ENCODE measurements at places on chromosomes 2 and 18.

DNA sequence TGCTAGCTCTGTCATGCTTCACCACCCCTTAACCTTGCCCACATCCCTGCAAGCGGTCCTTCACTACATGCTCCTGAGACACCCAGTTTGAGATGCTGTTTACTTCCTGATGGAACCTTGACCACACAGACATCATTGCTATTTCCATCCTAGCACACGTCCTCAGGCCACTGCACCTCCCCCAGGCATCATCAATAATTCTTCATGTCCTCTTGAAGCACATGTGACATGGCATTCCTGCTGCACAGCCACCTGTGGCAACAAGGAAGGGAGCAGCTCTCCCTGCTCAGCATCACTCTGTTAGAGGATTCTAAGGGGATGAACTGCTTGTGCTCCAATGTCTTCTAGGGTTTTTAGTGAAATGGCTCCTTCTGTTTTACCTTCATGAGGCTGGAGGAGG lies 26.1 kb upstream of the ST3GAL5 start:
- DNase-seq = no peak

GRCh38 chr18:23267447-23267776 lies 132.1 kb downstream of the CABLES1 start:
- no peak for DNase-seq

DNA sequence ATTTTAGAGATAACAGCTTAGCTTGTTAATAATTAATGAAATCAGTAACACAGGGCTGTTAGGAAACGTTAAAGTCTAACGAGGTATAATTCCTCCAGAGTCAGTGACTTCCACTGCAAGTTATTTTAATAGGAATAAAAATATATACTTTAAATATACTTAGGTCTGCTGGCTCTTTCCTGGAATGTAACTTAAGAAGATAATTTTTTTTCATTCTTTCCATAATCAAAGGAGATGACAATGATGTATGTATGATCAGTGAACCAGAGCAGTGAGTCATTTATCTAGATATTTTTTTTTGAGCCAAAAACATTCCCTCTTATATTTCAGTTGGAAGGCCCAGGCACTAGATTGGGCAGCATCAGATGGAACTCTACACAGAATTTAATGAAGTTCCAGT lies 104.2 kb upstream of the LYPD1 start:
- DNase-seq = no peak

DNA sequence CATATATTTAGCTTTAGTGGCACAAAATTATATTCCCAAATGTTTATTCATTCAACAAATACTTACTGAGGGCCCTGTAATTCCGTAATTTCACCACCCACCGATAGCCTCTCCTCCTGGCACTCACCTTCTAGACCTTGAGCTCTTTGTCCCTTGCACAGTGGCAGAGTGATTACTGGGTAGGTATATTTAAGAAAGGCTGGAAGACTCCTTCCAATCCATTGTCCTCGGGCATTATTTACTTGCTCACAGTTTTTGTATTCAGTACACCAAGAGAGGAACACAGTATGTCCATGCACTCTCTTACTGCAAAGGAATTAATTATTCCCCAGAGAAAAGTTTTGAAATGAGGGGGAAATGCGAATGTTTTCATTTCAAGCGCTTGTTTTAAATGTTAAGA lies 1.1 kb upstream of the CDCA7 start:
- DNase-seq = no peak

DNA sequence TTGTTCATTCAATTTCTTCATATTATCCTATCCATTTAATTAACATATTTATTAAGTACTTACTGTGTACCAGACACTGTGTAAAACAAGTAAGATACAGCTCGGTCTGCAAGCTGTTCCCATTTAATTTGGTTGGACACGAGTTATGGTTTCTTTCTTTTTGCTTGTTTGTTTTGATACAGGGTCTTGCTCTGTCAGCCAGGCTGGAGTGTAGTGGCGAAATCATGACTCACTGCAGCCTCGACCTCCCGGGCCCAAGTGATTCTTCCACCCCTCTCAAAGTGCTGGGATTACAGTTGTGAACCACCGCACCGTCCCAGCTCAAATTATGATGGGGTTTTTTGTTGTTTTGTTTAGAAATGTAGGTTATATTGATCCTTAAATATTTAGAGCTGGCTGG lies 9.0 kb downstream of the CYBRD1 start:
- no peak for DNase-seq

Data from bone marrow (tissue), 2 donors.